ENCODE measurements at places on chromosomes 7 and 10.
A peak's percentile ranks its signal among the peaks of the same experiment; 100 is the strongest.

DNA sequence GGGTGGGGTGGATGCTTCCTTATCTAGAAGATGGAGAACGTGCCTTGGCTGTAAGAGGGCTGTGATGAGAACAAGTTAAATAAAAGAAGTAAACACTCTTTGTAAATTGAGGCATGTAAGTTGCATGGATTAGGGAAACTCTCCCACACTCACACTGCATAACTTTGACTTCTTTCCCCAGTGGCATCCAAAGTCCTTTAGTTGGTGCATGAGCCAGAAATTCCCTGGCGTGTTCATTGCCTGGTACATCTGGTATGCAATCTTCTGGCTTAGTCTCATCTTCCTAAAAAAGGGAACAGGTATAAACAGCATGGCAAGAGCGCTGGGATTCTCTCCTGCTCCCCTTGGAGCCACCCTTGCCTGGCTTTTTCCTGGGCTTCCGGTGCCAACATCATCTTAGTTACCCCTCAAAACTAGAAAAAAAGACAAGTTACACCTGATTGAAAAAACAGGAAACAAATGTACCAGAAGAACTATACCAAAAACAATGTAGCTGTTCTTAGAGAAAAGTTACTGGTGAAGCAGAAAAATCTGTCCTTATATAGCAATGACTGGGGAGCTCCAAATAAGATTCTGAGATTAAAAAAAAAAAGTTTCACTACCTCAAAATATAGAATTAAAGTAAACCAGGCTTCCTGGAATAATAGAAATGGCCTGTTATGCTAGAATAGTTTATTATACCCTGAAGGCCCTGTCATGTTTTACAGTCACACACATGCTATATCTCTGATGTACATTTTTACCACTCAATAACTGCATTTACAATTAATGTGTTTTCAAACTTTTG lies 9.9 kb downstream of the RP9 start:
- no peak for DNase-seq

- no peak for DNase-seq
Observed at GRCh38 chr7:129143724-129144094, 798 bp upstream of the TSPAN33 start.

GRCh38 chr7:506921-507622 lies 12.6 kb downstream of the PDGFA start:
- no peak for DNase-seq

- DNase-seq = peak; percentile 28
Observed at GRCh38 chr10:62492012-62492869, 118.1 kb downstream of the ZNF365 start.

All from fibroblast of skin of right quadriceps (primary cell).